ENCODE measurements at places on chromosomes 3 and 15.

- ATAC-seq, result no peak
Observed at GRCh38 chr3:180747805-180748361, 68.6 kb upstream of the CCDC39 start.

DNA sequence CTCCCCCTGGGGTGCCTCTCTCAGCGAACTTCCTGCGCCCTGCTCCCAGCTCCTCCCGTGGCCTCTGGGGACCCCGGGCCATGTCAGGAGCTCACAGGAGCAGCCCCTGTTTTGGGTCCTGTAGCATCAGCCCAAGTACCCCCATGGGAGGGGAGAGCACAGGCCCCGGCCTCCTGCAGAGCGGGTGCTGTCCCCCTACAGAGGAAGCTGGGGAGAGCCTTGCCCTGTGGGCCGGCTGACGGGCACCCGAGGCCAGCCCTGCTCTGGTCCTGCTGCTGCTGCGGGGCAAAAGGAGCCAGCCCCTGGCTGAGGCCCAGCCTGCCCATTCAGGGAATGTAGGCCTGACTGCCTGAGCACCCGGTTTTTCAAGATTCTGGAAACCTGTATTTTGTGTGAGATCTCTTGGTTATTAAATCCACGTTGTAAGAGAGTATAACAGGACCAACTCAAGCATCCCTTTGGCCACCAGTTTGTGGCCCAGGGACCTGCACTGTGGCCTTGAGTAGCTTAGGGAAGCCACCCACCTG is 12.4 kb downstream of the PLXNA1 start:
- no peak for ATAC-seq

GRCh38 chr15:99143655-99144610 is 39.1 kb downstream of the SYNM start:
- ATAC-seq, result no peak

- no peak for ATAC-seq
Observed at GRCh38 chr15:89150287-89150686, 62.0 kb downstream of the ABHD2 start.

DNA sequence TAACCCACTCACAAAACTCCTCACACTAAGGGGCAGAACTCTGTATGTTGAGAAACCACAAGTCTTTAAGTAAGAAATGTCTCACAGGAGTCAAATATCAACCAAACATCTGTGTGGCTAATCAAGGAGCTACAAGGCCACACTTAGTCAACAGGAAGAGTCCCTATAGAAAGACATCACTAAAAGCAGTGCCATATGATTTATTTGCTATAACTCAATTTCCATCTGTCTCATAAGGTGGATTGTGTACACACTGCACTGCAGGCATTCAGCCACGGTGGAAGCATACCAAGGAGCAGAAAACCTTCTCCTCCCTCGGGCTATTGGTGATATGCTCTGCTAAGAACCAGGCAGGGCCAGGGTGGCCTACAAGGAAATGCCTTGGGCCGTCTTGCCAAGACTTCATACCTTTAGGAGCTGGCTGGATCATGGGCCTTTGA is 197.6 kb upstream of the CFAP20DC start:
- ATAC-seq, result no peak

All from stimulated activated memory B cell treated with anti-CD40 and anti-IgM and Interleukin-4, amounts not matched to agents 10 μg/mL and 1 μg/mL and 100 μg/mL, for 72 hours (primary cell).